ENCODE measurements at places on chromosomes 16 and 17.

DNA sequence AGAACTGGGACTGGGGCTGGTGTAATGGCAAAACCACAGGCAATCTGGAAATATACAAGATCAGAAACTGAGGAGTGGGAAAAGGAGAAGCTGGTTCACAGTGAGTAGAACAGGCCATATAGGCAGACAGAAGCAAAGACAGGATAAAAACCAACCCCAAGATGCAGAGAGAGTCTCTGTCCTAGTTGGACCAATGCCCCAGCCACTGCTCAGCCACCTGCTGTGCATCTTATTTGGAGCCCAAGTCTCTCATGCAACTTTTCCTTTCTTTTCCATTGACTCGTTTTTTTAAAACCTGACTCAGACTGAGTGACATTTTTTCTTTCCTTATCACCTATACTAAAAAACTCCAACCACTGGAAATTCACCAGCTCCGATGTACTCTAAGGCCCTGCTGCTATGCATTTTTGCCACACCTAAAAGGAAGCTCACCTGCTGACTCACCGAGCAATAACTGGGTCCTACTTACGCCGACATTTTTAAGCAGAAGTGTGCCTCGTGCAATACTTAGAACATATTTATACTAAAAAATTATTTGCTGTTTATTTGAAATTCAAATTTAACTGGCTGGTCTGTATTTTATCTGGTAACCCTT lies 100.8 kb upstream of the XYLT1 start:
- no peak for DNase-seq

DNA sequence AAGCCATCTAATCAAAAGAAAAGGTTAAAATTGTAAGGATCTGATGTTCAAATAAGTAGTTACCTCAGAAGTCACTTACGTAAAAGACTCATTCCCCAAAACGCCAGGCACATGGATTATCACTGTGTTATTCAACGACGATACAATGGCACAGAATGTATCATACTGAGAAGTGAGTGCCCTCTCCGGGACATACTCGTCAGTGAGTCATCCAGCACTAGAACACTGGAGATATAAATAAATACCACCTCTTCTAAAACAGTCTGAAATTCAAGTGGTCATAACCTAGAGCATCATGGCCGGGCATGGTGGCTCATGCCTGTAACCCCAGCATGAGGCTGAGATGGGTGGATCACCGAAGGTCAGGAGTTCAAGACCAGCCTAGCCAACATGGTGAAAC lies 24.9 kb downstream of the USP31 start:
- no peak for DNase-seq

DNA sequence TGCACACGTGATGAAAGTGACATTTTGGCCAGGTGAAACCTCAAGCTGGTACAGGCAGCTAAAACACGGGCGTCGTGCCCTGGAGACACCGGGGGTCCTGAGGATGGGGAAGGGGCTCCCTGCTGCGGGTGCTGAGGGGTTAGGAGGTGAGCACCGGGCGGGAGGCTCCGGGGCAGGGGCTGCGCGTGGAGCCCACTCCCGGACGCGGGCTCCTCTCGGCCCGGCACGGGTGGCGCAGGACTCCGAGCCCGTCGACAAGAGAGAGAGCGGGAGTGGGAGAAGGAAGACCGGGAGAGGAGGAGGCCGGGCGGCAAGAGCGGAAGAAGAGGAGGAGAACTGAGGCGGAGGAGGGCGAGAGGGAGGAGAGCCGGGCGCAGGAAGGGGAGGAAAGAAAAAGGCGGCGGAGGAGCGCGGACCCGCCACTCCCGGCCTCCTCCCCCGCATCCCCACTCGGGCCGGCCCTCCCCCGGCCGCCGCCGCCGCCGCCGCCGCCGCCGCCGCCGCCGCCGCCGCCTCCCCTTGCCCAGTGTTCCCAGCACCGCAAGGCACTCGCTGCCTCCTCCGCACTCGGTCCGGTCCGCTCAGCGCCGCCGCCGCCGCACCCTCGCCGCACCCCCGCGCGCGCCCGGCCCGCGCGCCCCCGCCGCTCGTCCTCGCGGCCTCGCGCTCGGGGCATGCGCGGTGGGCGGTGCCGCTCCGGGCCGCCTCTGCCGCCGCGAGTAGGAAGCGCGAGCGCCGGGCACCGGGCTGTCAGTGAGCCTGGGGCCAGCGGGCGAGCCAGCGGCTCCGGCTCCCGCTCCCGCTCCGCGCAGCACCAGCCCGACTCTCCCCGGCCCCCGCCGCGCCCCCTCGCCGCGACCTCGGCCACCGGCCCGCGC lies at the start of gene PRKCA:
Gene PRKCA (plus strand): TSS at position 750 of the 878 bp plus-strand sequence.
- DNase-seq = peak; percentile 81

GRCh38 chr17:41004397-41004796 lies 4.5 kb downstream of the KRTAP3-1 start:
- no peak for DNase-seq

DNA sequence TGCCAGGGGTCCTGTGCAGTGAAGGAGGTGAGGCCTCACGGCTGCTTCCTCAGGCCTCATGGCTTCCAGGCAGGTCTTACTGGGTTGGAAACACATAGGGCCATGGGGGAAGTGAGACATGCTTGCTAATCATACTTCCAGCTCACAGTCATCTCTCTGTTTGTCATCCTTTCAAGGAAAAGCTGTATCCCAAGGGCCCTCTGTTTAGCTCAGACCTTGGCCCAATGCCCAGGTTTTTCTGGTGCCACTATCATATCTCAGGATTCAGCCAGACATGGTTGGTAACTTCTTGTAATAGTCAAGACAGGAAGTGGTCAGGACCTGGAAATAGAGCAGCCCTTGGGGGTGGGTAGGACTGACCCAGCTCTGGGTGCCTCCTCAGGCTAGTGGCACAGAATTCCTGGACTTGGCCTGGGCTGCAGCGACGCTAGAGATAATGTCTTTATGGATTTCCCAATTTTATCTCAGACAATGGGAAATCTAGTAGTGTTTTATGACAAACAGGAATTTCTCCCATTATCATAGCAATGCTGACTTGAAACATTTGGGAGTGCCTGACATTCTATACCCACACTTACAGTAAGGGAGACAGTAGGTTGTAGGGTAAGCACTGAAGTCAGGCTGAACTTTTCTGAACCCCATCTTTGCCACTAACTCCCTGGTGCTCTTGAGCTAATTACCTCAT lies 13.5 kb upstream of the ITGB3 start:
- no peak for DNase-seq

DNA sequence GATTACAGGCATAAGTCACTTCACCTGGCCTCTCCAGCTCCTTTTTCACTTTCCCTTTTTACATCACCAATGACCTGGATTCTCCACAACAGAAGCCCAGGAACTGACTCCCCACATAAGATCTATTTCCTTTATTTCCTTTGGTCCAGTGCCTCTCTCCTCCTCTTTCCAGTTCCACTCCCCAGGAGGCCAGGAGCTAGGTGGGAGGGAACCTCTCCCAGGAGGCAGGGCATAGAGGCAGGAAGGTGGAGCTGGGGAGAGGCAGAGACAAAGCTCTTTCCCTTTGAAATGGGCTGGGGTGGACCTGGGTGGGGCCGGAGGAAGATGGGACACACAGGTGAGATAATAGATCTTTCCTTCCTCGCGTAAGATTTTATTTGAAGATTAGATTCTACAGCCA lies 318.3 kb upstream of the TNRC6C start:
- no peak for DNase-seq

- no peak for DNase-seq
Measured at GRCh38 chr16:82282662-82283061, 112.6 kb upstream of the MPHOSPH6 start.

- DNase-seq = no peak
Measured at GRCh38 chr16:86942151-86943051, 364.1 kb downstream of the FOXL1 start.

- DNase-seq = no peak
Measured at GRCh38 chr16:54398986-54399385, 112.4 kb upstream of the IRX3 start.

DNA sequence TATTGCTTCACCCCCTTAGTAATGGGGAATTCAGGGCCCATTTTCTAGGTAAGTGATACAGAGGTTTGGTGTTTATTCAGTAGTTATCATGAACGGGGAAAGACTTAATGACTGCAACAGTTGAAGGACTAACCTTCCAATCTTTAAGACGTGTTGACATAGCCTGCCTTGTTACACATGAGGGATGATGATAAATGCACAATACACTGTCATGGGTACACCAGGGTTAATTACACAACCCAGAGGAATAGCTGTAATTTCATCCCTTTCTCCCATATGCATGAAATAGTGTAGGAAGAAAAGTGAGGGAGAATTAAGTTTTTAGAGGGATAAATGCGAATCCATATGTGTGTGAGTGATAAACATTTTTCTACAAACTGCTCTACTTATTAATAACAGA lies 10.7 kb downstream of the MYH4 start:
- DNase-seq = peak; percentile 46

- DNase-seq = no peak
Measured at GRCh38 chr17:30832438-30833124, 815 bp downstream of the ATAD5 start.

DNA sequence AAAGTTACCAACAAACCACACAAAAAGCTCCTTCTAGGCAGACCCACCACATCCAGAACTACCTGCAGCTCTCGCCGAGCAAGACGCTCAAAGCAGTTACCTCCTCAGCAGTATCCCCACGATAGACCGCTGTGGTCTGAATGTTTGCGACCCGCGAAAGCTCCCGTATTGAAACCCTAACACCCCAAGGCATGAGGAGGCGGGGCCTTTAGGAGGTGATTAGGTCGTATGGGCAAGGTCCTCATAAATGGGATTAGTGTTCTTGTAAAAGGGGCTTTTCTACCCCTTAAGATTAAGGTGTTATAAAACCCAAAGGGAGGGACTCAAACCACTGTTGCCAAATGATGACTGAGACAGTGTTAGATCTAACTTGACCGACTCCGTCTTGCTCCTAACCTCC lies 19.0 kb upstream of the RPH3AL start:
- DNase-seq = no peak

GRCh38 chr16:3599922-3600321 lies 11.5 kb downstream of the SLX4 start:
- no peak for DNase-seq

- DNase-seq = no peak
Measured at GRCh38 chr17:33267851-33268548, 25.1 kb downstream of the ASIC2 start.

DNA sequence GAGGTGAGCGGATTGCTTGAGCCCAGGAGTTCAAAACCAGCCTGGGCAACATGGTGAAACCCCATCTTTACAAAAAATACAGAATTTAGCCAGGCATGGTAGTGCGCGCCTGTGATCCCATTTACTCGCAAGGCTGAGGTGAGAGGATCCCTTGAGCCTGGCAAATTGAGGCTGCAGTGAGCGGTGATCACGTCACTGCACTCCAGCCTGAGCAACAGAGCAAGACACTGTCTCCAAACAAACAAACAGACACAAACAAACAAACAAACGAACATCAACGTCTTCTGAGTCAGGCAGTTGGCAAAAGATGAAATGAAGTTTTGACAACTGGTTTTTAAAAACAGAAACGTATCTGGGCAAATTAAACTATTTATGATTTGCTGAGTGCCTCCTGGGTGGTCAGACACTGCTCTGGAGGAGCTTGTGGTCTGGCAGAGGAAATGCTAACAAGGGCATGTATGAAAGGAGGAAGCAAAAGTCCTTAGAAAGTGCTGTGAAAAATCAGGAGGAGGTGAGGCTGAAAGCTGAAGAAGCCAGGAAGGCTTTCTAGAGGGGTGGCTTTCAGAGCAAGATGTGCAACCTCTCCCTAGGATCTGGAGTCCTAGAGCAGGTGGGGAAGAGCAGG lies 10.2 kb upstream of the KRT20 start:
- DNase-seq = no peak

DNA sequence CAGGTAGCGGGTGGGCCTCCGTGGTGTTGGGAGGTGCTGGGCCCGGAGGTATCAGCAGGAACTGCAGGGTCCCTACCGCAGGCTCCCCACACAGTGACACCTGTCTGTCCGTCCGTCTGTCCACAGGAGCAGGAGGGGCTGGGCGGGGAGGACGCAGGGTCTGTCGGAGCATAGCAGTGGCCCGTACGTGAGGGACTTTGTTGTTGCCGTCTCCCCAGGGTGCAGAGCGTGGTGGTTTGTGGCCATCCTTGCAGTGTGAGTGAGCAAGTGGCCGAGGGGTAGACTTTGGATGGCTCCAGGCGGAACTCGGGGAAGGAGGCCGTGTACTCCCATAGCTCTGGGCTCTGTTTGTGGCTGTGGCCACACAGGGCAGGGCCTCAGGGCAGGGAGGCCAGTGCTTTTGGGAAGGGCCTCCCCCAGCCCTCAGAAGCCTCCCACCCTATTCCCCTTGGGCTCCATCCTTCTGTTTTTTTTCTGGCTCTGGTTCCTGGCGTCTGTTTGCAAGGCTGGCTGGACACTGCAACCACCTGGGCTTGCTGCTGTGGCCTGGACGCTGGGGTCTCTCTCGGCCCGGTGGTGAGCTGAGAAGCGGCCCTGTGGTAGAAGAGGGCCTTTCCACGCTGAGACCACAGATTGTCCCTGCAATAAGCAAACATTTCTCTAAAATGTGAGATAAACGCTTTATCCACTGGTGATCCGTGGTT lies 41.0 kb upstream of the ZNF750 start:
- no peak for DNase-seq

DNA sequence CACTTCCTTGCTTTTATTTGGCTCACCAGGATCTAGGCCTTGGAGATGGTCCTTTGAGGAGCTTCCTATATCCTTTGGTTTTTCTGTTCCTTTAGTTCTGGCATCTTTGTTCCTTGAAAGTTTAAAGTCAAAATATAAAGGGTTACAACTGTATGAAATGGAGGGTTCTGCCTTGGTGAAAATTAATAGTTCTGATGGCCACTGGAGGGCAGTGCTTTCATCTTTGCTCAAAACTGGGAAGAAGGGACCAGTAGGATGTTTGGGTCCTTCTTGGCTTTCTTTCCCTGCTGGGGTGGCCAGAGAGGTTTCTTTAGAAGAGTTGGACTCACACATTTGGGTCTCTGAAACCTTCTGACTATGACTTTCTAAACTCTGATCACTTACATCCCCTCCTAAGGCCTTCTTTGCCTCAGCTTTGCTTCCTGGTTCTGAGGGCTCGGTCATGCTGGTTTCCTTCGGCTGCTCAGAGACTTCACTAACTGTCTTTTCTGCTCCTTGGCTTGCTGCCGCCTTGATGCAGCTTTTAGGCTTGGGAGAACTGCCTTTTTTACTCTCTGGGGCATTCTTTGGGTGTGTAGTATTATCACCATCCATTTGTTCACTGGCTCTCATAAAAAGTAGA lies 10.9 kb upstream of the ITGA2B start:
- no peak for DNase-seq

All from NCI-H1930 (cell line).